ENCODE measurements at places on chromosomes 12 and 14. TPM values are rescaled to one million over a fixed set of nuclear protein-coding genes. Genes with fewer than 3 reads are reported as not detected.
A peak's percentile ranks its signal among the peaks of the same experiment; 100 is the strongest.

DNA sequence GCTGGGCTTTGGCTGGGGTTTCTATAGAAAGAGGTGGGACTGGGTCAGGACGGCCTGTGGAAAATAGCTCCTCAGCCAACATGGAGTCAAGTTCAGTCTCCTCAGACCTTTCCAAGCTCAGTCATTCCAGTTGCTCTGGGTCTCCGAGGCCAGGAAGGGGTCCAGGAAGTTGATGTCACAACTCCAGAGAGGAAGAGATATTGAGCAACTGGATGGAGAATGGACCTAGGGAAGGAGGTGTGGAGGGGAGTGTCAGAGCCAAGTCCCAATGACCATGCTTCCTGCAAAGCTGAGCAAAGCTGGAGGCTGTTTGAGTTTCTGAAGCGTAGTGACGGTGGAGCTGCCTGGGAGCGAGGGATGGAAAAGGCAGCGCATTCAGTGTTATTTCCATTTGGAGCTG is 86.1 kb downstream of the SLC24A4 start:
- peak; percentile 95 for DNase-seq

- DNase-seq = no peak
Measured at GRCh38 chr12:3140284-3140683, 63.1 kb downstream of the TSPAN9 start.

PLEK2 gene
- 0.89 TPM for polyA plus RNA-seq

GRCh38 chr12:89243771-89244170 is 108.5 kb downstream of the DUSP6 start:
- no peak for DNase-seq

- DNase-seq = no peak
Measured at GRCh38 chr14:31207287-31207754, 272 bp downstream of the HECTD1 start.

GRCh38 chr12:58341791-58342190 is 400.4 kb downstream of the ATP23 start:
- DNase-seq = no peak

DNA sequence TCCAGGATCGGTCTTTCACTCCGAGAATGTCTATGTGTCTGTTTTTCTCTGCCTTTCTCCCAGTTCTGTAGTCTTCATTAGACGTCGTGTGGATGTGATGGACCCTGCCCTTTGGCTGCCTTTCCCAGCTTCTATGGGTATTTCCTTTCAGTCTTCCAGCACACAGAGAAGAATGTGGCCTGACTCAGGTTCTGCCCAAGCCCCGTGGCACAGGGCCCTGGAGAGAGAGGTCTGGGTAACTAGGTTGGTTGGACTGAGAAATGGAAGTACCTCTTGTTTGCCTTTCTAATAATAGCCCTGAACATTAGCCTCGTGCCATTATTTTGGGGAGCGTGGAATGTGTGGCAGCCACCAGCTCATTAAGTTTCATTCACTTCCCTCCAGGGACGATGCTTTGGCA is 3.8 kb downstream of the FOXJ2 start:
- no peak for DNase-seq

DNA sequence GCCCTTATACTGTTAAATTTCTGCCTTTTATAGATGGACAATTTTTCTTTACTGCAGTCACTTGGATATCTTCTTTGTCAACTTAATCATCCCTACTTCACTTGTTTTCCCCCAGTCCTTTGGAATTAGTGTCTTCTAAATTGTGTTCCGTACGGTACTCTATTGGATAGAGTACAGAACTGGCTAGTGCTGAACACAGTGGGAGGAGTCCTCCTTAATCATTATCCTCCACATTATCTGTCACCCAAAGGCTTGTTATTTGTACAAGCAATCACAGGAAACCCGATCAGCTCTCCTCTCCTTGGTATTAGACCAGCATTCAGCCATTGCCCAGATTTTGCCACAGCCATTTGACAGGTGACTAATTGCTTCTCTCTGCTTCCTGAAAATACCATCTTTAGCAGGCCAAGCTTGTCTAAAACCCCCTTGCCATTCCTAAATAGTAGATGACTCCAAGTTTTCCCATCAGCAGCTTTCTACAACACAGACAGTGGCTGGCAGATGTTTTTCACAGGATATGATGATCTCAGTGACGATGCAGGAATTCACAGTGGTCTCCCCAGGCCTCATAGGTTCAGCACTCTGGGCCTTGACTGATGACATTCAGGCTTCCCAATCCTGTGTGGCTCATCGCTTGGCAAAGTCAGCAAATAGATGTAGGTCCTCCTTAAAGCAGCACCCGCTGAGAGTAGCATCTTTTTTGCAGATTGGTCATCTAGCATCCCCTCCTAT is 216.0 kb upstream of the RGS6 start:
- no peak for DNase-seq

DNA sequence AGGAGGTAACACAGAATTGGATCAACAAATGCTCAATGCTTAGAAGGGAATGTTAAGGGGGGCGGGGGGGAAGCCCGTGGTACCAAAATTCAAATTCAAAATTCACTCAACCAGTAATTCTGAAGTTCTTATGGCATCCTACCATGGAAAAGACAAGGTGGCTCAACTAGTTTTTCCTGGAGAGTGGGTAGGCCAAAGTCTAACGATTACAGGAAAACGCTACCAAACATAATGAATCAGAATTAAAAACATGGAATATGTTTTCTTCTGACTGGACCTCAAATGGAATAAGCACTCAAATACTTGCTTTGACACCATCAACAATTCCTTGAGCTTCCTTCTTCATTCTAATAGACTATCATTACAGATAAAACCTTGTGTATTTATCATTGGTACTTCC is 2.3 kb downstream of the NACA start:
- no peak for DNase-seq

DNA sequence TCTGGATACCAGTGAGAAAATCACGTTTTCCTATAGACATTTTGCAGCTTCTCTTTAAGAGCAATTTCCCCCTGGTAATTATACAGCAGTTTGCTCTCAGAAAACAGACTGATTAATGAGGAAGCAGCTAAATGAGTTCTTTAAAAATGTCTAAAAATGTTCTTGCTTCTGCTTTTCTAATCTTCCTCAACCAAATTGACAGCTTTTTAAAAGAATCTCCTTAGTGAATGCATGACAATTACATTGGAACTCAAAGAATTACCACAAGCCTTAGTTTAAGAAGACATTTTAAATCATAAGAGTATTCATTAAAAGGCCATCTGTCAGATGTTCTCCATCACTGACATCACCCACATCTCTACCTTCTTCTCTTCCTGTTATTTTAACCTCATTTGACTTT is 135.8 kb upstream of the PLXNC1 start:
- DNase-seq = no peak

ANO2 gene
- polyA plus RNA-seq = 4.0 TPM

DNA sequence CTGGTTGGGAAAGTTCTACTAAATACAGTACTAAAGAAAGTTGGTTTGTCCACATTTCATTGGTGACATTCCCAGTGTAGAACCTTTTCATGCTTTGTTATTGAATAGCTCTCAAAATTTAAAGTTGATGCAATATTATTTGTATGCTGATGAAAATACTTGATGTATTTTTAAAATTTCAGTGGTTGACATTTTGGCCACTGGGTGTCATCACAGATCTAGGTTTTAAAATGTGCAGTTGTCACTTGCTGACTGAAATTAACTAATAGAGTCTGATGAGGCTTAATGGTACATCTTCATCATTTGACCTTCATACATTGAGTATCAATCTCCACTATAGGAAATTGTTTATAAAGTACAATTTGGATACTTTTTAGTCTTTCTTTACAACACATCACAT is 37.1 kb downstream of the CMAS start:
- peak; percentile 22 for DNase-seq

Data from forelimb muscle (tissue), 1 donor.